SJSA1 (cell line): ENCODE measurements at places on chromosomes 12 and 14. TPM values are rescaled to one million over a fixed set of nuclear protein-coding genes. Genes with fewer than 3 reads are reported as not detected.

DNA sequence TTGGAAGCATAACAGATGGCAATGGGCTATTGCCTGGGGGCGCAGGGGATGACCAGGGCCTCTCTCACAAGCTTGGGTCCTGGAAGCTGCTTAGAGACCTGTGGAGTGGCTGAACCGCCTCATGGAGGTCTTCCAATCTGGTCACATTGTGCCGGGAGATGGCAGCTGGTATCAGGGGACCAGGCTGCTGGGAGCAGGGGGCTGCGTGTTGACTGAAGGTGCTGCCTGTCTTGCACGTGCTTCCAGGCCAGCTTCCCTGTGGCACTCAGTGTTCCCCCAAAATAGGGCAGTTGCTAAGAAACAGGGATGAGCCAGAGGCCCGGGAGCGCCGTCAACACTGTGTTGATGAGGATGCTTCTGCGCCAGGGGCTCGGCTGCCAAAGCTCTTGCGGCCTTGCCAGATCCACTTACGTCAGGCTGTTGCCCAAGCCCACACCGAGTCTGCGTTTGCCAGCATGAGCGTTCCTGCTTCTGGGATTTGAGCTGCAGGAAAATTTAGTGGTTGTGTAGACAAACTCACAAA, 39.8 kb downstream of the ELK3 start:
- no peak for DNase-seq

DNA sequence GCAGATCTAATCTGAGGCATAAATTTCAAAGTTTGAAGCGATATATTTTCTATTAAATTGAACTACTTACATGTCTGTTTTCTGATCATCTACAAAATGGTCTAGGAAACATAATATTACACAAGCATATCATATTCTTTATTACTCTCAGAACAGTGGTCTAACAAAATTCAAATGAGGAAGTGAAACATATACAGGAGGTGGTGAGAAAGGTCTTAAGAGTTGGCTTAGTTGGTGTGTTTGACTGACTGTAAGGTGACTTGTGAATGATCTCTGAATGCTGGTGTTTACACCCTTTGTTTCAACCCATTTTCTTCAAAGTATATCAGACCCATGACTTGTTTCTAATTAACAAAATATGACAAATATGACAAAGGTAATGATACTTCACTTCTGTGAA, 1156.8 kb downstream of the SLC16A7 start:
- no peak for DNase-seq

DNA sequence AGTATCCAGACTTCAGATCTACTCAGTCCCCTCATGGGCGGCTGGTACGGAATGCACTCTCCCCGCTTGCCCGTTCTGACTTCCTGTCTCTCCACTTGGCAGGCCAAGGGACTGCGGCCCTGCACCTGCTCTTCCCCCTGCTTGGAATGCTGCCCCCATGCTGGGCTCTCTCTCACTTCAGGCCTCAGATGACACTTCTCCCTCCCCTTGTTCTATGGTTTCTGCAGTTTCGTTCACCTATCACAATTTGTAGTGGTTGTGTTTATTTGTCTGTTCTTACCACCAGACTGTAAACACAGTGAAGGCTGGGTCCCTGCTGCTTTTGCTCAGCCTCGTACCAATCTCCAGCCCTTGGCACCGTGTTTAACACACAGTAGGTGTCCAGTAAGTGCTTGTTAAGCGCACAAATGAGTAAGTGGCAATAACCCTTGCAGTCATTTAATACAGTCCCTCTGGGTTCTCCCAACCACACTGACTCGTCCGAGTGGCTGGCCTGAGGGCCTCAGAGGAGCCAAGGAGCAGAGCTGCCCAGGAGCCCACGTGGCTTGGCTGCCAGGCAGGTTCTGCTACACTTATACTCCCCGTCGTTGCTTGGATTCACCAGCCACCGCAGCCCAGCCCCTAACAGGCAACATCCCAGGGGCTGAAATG, 11.8 kb downstream of the SLC6A12 start:
- DNase-seq: no peak

- DNase-seq: no peak
Observed at GRCh38 chr12:2435511-2435910, 359.3 kb upstream of the FKBP4 start.

DNA sequence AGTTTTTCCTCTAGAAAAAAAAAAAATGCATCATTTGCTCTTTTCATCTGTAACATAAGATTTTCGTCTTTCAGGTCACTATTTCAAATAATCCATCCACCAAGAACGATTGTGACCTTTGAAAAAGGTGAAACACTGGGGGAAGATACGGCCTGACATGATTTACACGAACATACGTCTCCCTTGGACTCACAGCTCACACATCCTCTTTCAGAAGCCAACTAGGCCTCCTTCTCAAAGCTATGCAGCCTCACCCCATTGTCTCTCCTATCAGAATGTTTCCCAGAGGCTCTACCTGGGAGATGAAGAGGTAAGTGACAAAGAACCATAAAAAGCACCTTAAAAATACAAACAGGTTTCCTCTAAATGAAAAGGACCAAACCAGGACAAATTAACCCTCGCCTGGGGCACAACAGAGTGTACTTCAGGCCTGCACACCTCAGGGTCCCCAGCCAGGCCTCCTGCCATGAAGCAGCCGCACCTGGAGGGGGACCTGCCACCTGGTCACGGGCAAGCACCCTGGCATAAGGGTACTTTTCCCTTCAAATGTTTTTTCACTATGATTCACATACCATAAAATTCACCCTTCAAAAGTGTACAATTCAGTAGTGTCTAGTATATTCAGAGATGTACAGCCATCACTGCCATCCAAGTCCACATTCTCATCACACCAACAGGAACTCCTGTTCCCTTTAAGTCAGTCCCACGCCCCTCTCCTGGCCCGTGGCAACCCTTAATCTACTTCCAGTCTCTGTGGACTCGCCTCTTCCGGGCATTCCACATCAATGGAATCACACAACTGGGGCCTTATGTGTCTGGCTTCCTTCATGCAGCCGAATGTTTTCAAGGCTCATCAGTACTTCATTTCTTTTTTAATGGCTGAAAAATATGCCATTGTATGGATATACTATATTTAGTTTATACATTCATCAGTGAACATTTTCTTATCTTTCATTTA, 5.4 kb downstream of the SLC15A4 start:
- DNase-seq: no peak

DNA sequence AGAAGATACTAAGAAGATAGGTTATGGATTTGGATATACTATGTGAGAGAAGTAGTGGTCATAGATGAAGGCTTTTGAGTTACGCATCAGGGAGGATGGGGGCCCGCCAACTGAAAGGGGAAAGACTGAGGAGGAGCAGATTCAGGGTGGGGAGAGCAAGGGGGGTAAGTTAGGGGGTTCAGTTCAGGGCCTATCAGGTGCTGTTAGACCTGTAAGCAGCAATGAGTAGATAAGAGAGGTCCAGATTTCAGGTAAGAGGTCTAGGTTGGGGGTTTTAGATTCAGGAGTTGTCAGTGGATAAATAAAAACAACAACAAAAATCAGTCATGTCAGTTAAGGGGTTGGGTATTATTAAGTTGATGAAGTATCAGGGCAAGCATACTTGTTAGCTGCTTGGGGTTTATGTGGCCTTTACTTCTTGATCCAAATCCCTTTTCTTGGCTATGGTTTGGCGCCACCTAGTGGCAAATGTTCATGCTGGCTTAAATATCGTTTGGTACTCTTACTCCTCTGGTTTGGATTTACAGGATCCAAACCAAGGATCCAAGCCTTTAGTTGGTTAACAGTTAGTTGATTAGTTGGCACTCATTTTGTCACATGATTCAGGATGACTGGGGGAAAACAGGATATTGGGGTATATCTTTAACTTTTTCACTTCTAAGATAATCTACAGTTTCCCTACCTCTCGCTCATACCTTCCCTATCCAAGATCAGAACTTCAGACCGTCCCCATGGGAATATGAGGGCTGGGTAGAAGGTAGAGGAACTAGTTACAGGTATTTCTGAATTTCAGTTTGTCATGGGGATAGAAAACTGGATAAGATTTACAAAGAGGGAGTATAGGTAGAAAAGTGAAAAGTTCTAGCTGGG, 65.1 kb downstream of the PCNX1 start:
- DNase-seq: peak; percentile 68

DNA sequence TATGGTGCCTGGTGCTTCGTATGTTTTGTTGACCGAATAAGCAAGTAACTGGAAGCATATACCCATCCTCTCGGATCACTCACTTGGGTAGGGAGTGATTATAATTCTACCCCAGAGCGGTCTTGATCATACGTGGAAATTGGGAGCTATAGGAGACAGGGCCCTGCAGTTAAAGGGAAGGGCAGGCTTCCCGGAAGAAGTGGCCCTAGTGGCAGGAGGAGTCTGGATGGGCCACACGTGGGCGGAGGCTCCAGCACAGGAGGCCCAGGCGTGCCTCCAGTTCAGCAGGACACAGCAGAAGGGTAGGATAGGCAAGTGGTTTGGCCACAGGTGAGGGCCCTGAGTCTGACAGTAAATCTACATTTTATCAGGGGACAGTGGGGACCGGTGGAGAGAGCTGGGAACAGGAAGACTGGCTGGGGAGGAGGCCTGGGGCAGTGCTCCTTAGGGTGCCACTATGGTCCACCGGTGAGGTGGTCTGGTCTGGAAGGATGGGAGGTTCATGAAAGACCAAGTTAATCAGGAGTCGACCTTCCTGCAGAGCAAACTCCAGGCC, 23.5 kb upstream of the YY1 start:
- no peak for DNase-seq

DNA sequence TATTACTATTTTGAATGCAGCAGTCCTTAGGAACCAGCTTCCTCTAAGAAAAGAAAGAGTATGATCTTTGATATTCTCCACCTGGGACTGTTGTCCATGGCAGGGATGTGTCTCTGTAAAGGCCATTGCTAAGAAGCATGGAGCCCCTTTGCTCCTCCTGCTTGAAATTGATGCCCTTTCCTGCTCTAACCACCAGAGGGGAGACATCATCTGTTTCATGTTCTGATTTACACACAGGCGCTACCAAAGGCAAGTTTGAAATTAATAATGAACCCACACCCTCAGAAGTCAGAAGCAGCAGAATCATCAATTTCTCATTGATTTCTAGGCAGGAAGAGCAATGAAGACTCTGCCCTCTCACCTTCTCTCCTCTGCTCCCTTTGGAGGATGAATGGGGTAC, 253.8 kb downstream of the RMST start:
- DNase-seq: no peak

Gene CISTR
- not detected in 2 replicates for total RNA-seq

Gene GLT8D2
- total RNA-seq: 40.1 and 47.6 TPM in 2 replicates

DNA sequence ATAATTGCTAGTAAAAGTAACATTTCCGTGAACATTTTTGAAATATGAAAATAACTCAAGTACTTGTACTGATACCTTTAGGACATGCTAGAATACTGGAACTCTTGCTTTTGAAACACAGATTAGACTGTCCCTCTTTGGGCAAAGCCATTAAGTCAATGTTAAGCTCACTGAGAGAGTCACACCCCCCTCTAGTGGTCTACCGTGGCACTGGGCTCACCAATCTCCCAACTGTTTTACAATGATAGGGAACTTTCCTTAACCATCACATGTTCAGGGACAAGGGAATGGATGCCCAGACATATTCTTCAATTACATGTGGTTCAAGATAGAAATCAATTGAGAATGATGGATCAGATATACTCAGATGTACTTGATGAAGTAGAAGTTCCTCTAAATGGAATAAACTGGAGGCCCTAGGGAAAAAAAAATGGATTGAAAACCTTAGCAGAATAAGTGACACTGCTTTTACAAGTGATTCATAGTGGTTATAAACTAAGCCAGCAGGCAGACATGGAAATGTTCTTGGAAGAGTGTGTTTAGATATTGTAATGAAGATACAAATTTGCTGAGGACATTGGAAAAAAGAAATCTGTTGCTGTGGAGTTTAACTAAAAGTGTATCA, 17.8 kb downstream of the NANOG start:
- DNase-seq: peak; percentile 62

DNA sequence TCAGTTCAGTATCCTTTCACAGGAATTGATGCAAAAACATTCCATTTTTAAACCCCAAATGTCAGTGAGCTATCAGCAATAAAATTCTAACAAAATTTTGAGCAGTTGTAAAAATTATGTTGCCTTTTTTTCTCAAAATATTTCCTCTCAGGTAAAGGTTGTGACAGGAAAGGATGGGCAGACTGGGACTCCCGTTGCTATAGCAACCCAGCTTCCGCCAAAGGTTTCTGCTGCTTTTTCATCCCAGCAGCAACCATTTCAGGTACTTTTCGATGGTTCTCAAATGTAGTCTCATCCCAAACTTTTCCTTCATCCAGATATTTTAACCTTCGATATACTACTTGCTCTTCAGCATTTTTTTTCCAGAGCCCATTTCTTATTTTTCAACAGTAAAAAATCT, 13.6 kb downstream of the EP400 start:
- no peak for DNase-seq

Gene RFC5
- 21.5 and 47.6 TPM in 2 replicates for total RNA-seq
